ENCODE measurements at places on chromosomes 13 and 19. TPM values are rescaled to one million over a fixed set of nuclear protein-coding genes. Genes with fewer than 3 reads are reported as not detected.

ZNF98 gene
- total RNA-seq = not detected

DNA sequence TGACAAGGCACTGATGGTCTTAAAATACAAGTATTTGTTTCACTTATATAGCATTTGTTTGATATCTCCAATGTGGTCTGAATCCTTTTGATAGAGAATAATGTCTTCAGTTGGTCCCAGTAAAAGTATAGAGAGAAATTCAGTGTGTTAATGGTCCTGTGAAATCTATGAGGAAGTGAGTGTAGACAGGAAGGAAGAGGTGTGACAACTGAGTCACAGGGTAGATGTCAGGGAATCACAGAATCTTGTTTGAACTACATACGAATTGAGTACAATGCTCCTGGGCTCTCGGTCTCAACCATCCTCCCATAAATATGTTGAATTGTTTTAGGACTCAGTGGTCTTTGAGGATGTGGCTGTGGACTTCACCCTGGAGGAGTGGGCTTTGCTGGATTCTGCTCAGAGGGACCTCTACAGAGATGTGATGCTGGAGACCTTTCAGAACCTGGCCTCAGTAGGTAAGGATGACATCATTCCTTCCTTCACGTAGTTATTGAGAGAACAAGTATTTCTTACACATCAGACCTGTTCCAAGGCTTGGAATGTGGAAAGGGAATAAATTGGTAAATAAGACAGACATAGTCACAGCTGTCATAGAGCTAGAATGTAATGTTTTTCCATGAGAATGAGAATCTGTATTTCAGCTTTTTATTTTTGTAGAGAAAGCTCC is 9.1 kb downstream of the ZNF555 start:
- DNase-seq = no peak
- H3K4me3 ChIP-seq = no peak overlapping the region
- H3K36me3 ChIP-seq = peaks cover 38% of the 10 kb centered on the region

GRCh38 chr19:8250596-8250995 is 41.4 kb downstream of the CERS4 start:
- no peaks in the 10 kb centered on the region for H3K4me1 ChIP-seq
- H3K27me3 ChIP-seq = no peaks in the 10 kb centered on the region
- H3K4me3 ChIP-seq = no peak overlapping the region
- peak overlapping the region; percentile 24 for H3K27ac ChIP-seq

GRCh38 chr13:93244918-93245280 is 18.3 kb downstream of the GPC6 start:
- H3K27me3 ChIP-seq = no peaks in the 10 kb centered on the region
- H3K4me1 ChIP-seq = no peaks in the 10 kb centered on the region
- no peak for DNase-seq
- peak overlapping the region; percentile 33 for H3K4me3 ChIP-seq
- peak overlapping the region; percentile 24 for H3K27ac ChIP-seq
- no peaks in the 10 kb centered on the region for H3K36me3 ChIP-seq

DNA sequence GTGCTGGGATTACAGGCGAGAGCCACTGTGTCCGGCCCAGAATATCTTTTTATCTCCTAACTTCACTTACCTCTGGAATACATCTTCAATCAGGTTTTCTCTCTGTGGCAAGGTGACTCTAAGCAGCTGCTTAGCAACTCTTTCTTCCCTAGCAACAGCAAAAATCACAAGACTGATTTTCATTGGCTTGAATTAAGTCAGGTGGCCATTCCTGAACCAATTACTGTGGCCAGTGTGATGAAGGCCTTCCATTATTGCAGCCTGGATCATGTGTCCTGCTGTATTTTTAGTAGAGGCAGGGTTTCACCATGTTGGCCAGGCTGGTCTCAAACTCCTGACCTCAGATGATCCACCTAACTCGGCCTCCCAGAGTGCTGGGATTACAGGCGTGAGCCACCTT is 9.0 kb upstream of the LTBP4 start:
- H3K27ac ChIP-seq = no peak overlapping the region
- peaks cover 12% of the 10 kb centered on the region for H3K36me3 ChIP-seq
- peaks cover 8% of the 10 kb centered on the region for H3K4me1 ChIP-seq
- DNase-seq = no peak

DNA sequence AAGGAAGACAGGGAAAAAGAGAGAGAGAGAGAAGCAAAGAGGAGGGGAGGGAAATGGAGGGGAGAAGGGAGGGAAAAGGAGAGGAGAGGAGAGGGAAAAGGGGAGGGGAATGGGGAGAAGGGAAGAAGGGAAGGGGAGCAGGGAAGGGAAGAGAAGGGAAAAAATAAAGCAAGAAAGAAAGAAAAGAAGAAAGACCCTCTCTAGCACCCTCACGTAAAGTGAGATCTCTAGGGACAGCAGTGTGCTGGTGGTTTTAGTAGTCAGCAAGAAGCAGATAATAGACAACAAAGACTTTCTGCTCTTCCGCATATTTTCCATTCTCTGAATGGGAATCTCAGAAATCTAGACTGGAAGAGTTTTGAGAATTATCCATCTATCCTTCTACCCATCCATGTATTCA is 201.8 kb upstream of the RFC3 start:
- no peaks in the 10 kb centered on the region for H3K36me3 ChIP-seq
- peaks cover 11% of the 10 kb centered on the region for H3K4me1 ChIP-seq
- no peak for DNase-seq

- peaks cover 79% of the 10 kb centered on the region for H3K36me3 ChIP-seq
- no peak overlapping the region for H3K27ac ChIP-seq
- no peak overlapping the region for H3K4me3 ChIP-seq
- no peaks in the 10 kb centered on the region for H3K4me1 ChIP-seq
- no peak for DNase-seq
Measured at GRCh38 chr13:112880221-112880641, 88.8 kb upstream of the MCF2L start.

GRCh38 chr19:50475736-50476223 is 527 bp upstream of the EMC10 start:
- peaks cover 20% of the 10 kb centered on the region for H3K36me3 ChIP-seq
- H3K27me3 ChIP-seq = no peaks in the 10 kb centered on the region
- peaks cover 16% of the 10 kb centered on the region for H3K4me1 ChIP-seq
- H3K4me3 ChIP-seq = peak overlapping the region; percentile 98

- no peak for DNase-seq
- no peak overlapping the region for H3K27ac ChIP-seq
- no peaks in the 10 kb centered on the region for H3K4me1 ChIP-seq
- no peak overlapping the region for H3K4me3 ChIP-seq
Measured at GRCh38 chr19:34225659-34226015, 28.7 kb upstream of the GARRE1 start.

GRCh38 chr19:51478381-51479234 is at the start of gene CEACAM18:
Gene CEACAM18, plus strand, starts transcription at chr19:51478539.
- H3K27ac ChIP-seq = no peak within 1 kb of the TSS
- H3K4me3 ChIP-seq = no peak within 1 kb of the TSS
- no peak for DNase-seq
- H3K4me1 ChIP-seq = no peaks in the 10 kb centered on the region
- peaks cover 18% of the 10 kb centered on the region for H3K27me3 ChIP-seq
- H3K36me3 ChIP-seq = no peaks in the 10 kb centered on the region

DNA sequence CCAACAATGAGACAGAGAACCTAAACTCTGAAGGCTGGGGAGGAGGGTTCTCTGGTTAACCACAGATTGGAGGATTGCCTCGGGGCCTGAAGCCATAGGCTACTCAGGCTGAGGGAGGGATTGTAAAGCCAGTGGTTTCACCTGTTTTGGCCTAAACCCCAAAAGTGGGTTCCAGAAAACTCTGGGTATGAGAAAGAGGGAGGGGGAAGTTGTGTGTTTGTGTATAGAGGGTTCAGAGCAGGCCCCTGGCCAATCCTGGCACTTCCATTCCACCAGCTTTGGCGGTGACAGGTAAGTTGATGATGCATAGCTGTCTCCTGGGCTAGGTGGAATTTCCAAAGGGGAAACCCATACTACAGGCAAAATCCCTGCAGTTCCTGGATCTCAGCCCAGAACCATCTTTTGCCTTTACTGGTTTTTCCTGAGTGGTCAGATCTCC is 13.5 kb upstream of the CCDC97 start:
- no peak overlapping the region for H3K4me3 ChIP-seq
- H3K36me3 ChIP-seq = peaks cover 76% of the 10 kb centered on the region
- peak overlapping the region; percentile 82 for H3K27ac ChIP-seq
- peaks cover 53% of the 10 kb centered on the region for H3K4me1 ChIP-seq
- DNase-seq = no peak
- H3K27me3 ChIP-seq = no peaks in the 10 kb centered on the region

GRCh38 chr13:113169277-113170272 is 11.1 kb downstream of the PROZ start:
- H3K4me1 ChIP-seq = no peaks in the 10 kb centered on the region
- H3K27me3 ChIP-seq = no peaks in the 10 kb centered on the region
- peaks cover 4% of the 10 kb centered on the region for H3K36me3 ChIP-seq

DNA sequence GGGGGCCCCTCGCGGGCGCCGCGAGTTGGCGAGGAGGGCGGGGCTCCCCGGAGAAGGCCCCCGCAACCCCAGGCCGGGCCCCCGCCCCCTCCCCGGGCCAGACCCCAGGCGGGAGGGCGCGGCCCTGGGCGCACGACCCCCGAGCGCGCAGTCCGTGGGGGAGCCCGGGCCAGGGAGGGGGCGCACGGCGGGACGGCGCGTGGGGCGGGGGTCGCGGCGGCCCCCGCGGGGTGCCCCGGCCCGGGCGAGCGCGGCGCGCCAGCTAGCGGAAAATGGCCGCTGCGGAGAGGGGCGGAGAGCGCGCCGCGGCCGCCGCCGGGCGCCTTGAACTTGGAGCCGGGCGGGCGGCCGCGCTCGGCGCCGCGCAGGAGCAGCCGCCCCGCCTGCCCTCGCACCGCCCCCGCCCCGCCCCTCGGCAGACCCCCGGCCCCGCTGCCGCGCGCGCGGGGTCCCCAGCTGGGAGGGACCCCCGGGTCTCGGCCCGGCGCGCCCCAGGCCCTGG is 6.4 kb upstream of the NFIC start:
- H3K27me3 ChIP-seq = no peaks in the 10 kb centered on the region
- DNase-seq = peak; percentile 76
- H3K36me3 ChIP-seq = no peaks in the 10 kb centered on the region
- peak overlapping the region; percentile 97 for H3K27ac ChIP-seq
- H3K4me1 ChIP-seq = peaks cover 11% of the 10 kb centered on the region
- peak overlapping the region; percentile 91 for H3K4me3 ChIP-seq

- no peak overlapping the region for H3K4me3 ChIP-seq
- H3K27me3 ChIP-seq = no peaks in the 10 kb centered on the region
- no peak overlapping the region for H3K27ac ChIP-seq
Measured at GRCh38 chr13:40756042-40756441, 14.9 kb downstream of the MRPS31 start.

DNA sequence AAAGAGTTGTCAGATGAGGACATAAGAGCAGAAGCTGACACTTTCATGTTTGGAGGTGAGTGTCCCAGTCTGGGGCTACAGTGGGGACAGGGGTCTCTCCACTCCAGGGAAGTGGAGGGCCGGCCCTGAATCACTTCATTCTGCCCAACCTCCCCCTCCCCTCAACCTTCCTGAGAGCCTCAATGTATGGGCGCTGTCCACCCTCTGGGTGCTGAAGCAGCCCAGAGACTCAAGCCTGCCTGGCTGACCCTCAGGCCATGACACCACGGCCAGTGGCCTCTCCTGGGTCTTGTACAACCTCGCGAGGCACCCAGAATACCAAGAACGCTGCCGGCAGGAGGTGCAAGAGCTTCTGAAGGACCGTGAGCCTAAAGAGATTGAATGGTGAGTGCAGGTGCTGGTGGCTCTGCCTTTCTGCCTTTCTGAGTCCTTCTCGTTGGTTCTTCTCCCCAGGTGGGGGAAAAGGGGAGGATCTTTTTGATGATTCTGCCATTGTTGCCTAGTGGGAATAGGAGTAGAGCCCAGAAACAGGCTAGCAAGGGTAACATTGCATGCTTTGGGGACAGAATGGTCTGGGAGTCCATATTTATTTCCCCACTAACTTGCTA is 8.8 kb downstream of the CYP4F8 start:
- no peaks in the 10 kb centered on the region for H3K36me3 ChIP-seq
- no peak overlapping the region for H3K27ac ChIP-seq
- peaks cover 6% of the 10 kb centered on the region for H3K27me3 ChIP-seq
- H3K4me1 ChIP-seq = no peaks in the 10 kb centered on the region
- no peak for DNase-seq
- no peak overlapping the region for H3K4me3 ChIP-seq

RRAS gene
- 138 TPM for total RNA-seq

ZNF85 gene
- 3.3 TPM for total RNA-seq

- H3K27ac ChIP-seq = no peak overlapping the region
- H3K4me1 ChIP-seq = peaks cover 6% of the 10 kb centered on the region
- H3K4me3 ChIP-seq = no peak overlapping the region
- no peak for DNase-seq
- H3K27me3 ChIP-seq = peaks cover 25% of the 10 kb centered on the region
Measured at GRCh38 chr19:501646-502045, 5.4 kb downstream of the MADCAM1 start.

TMPRSS9 gene
- not detected for total RNA-seq

- H3K27me3 ChIP-seq = no peaks in the 10 kb centered on the region
- H3K4me3 ChIP-seq = no peak overlapping the region
Measured at GRCh38 chr13:44484562-44485138, 91.5 kb downstream of the TSC22D1 start.

ZNF708 gene
- total RNA-seq = 14.7 TPM

- no peaks in the 10 kb centered on the region for H3K4me1 ChIP-seq
- no peaks in the 10 kb centered on the region for H3K36me3 ChIP-seq
- no peak for DNase-seq
- no peak overlapping the region for H3K27ac ChIP-seq
- no peak overlapping the region for H3K4me3 ChIP-seq
Measured at GRCh38 chr13:110589793-110590390, 25.5 kb upstream of the NAXD start.

- H3K27me3 ChIP-seq = no peaks in the 10 kb centered on the region
- no peaks in the 10 kb centered on the region for H3K4me1 ChIP-seq
- H3K27ac ChIP-seq = no peak overlapping the region
- H3K36me3 ChIP-seq = no peaks in the 10 kb centered on the region
- DNase-seq = no peak
Measured at GRCh38 chr13:21701460-21701859, 30.6 kb downstream of the FGF9 start.

GRCh38 chr19:38173291-38174041 is 50.6 kb downstream of the DPF1 start:
- H3K36me3 ChIP-seq = peaks cover 8% of the 10 kb centered on the region
- H3K4me1 ChIP-seq = no peaks in the 10 kb centered on the region
- no peaks in the 10 kb centered on the region for H3K27me3 ChIP-seq
- DNase-seq = no peak
- H3K4me3 ChIP-seq = no peak overlapping the region

DNA sequence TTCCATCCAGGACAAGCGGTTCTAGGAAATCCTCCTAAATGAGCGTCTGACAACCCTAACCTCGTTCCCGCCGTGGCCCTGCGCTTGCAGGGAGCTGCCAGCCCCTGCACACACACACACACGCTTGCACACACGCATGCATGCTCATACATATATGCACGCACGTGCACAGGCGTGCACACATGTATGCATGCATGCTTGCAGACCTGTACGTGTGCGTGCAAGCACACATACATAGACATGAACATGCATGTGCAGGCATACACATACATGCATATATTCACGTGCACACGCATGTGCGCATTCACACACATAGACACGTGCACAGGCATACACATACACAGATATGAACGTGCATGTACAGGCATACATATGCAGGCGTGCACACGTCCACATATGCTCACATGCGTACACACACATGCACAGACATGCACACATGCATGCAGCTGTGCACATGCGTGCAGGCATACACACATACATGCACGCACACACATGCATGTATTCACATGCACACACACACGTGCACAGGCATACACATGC is 35.6 kb downstream of the SMIM24 start:
- H3K27me3 ChIP-seq = no peaks in the 10 kb centered on the region
- H3K36me3 ChIP-seq = peaks cover 79% of the 10 kb centered on the region
- H3K4me3 ChIP-seq = no peak overlapping the region
- no peak for DNase-seq
